ENCODE measurements at places on chromosomes 4 and X.

GRCh38 chr4:24671849-24672248 lies 87.5 kb upstream of the DHX15 start:
- no peak for DNase-seq

DNA sequence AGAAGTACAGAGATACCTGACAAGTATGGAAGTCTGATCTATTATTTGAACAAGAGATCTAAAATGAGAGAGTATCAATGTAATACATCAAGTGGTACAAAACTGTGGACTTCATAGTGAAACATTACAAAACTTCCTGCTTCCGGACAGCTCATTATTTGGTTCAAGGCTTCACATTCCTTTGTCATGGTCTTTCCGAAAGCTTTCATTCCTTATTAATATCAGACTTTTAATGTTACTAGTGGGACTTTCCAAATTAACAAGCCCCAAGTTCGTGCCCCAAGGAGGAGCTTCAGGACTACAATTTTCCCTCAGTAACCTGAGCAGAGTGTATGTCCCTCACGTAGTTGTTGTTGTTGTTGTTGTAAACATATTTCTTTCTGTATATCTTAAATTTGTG lies 1.2 kb downstream of the CHIC2 start:
- DNase-seq = no peak

- DNase-seq = no peak
Observed at GRCh38 chrX:153875391-153876111, 10.4 kb downstream of the L1CAM start.

GRCh38 chr4:144494280-144494679 lies 151.7 kb upstream of the HHIP start:
- no peak for DNase-seq

DNA sequence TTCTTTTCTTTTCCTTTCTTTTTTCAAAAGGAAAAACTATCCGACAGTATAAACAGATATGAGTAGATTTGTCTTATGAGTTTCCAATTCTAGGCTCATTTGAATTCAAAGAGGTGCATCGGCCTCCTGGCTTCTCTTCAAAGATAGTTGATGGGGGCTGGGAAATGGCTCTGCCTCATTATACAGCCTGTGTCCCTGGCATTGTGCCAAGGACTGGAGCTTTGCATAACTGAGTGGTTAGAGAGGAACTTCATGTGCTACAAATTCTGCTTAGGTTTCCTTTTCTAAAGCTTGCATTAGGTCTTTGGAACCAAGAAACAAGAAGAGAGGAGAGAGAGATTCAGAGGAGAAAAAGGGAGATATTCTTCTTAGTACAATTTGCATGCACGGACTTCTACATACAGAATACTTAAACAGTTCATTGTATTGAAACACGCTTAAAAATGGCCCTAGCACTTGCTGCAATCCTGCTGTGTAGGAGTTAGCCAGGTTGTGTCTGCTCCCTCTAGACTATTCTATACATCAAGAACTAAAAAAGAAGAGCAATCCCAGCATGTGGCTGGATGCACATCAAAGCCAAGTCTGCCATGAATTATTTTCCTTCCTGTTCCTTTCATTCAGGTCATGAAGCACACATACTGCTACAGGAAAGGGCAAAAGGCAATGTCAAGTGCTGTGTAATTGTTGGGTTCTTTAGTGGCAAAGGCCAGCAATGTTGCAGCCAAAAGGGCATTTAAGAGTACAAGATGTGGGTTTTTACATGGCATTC lies 70.9 kb downstream of the INTS12 start:
- DNase-seq = peak; percentile 3

GRCh38 chr4:137194670-137195069 lies 337.6 kb downstream of the PCDH18 start:
- DNase-seq = no peak

- peak; percentile 32 for DNase-seq
Observed at GRCh38 chr4:110287130-110287529, 88.7 kb upstream of the ELOVL6 start.

DNA sequence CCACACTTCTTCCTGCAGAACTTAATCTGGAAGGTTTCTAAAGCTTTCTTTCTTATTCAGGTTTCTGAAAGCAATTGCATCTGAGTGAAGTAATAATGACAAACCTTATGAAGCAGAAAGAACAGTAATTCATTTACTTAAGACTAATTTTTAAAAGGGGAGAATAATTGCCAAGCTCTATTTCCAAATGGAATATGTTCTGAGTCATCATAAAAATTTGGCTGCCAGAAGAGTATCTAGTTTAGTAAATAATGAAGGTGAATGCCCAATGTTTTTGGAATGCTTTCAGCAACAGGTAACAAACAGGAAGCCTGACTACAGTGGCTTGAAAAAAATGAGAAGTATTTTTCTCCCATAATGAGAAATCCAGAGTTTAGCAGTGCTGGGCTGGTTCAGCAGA lies 227.3 kb upstream of the TET2 start:
- DNase-seq = no peak

GRCh38 chrX:1581132-1581531 lies 10.3 kb upstream of the AKAP17A start:
- DNase-seq = no peak

GRCh38 chrX:110795645-110796406 lies at the start of gene CHRDL1:
Gene CHRDL1, minus strand, starts transcription at chrX:110795817. Its CDS starts 3,636 bp downstream, at chrX:110792181.
- no peak for DNase-seq

DNA sequence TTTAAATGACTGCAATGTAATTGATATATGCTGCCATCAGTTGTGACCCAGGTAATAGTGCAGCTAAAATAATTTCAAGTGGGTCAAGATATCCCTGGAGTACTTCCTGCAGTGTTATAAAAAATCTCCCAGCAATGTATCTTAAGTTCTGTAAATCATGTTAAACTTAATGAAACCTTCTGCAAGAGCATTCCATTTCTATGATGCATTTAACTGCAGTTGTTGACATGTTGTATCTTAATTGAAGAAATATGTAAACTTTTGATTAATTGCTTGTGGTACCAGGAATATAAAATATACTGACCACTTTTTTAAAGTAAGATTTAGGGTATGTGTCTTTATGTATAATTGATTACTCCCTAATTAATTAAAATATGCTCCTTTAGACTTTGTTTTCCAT lies 213.6 kb downstream of the AFF2 start:
- DNase-seq = peak; percentile 25

DNA sequence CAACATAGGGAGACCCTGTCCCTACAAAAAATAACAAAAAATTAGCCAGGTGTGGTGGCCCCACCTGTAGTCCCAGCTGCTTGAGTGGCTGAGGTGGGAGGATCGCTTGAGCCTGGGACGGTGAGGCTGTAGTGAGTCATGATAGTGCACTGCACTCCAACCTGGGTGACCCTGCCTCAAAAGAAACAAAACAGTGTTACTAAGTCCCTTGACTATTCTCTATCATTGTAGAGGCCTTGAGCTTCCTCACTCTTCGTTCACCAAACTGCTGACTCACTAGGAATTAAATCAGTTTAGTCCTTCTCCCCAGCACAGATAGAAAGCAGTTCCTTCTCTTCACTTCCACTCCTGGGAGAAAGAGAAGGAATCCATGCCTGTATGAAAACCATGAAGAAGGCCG lies 14.5 kb downstream of the CDS1 start:
- no peak for DNase-seq

GRCh38 chr4:124583797-124584196 lies 128.7 kb downstream of the ANKRD50 start:
- no peak for DNase-seq

DNA sequence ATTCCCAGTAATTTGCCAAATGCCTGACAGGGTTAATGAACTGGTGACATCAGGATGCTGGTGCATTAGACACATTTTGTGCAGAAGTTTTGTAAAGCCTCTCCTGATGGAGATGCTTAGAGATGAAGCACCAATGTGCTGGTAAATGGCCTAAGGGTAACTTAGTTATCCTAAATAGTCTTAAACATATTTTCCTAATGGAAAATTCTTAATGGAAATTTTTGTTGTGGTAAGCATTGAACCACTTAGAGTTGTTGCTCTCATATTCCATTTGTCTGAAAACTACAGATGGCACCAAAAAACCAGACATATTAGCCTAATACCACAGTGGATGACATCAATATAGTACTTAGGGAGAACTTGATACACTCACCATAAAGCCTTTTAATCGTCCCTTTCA lies 154.5 kb upstream of the ANK2 start:
- no peak for DNase-seq

GRCh38 chrX:154751203-154751668 lies 359 bp upstream of the GAB3 start:
- DNase-seq = no peak

- no peak for DNase-seq
Observed at GRCh38 chrX:115639334-115639880, 78.4 kb downstream of the PLS3 start.

DNA sequence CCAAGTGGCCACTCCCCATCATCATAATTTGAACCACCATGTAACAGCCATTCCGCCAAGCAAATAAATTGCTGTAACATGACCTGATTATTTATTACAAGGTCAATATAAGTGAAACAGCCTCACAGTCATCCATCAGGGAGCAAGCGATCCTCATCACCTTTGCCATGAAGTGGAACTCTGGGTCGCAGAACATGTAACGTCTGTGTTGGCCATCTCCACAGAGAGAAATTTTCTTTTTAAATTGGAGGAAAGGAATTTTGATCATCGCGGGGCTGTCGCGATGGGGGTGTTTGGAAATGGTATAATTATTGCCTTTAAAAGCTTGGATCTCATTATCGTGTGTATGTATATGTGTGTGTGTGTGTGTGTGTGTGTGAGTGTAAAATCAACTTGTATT lies 90.2 kb downstream of the SHOX start:
- no peak for DNase-seq

GRCh38 chr4:87718217-87718835 lies 68.2 kb downstream of the DMP1 start:
- no peak for DNase-seq

DNA sequence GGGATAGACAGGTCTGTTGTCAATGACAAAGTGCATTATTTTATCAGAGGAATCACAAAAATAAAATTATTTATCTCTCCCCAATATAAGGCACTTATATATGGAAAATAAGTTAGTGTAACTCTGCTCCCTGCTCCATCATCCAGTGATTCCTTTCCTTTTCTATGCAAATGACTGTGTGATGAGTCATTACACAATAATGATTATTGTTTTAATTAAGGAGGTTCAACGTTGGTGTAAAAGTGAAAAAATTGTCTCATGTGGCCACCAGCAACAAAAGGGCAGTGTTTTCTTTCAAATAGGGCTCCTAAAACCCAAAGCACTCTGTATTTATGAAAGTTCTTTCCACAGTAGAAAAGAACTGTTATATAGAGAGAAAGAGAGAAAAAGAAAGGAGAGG lies 16.7 kb downstream of the SLC7A11 start:
- DNase-seq = no peak

DNA sequence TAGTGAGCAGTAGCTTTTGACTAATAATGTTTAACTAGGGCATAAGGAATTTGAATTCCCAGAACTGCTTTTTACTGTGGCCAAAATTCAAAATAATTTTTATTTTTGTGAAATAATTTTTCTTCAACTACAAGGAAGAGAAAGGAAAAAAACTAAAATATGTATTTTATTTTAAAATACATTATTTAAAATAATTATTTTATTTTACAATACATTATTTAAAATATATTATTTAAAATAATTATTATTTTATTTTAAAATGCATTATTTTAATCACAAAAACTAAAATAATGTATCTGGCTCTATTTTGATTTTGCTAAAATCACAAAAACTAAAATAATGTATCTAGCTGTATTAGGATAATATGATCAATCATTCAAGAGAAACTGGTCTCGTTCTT lies 210.4 kb downstream of the RELL1 start:
- DNase-seq = no peak

- no peak for DNase-seq
Observed at GRCh38 chr4:138509346-138509745, 267.2 kb upstream of the SLC7A11 start.

DNA sequence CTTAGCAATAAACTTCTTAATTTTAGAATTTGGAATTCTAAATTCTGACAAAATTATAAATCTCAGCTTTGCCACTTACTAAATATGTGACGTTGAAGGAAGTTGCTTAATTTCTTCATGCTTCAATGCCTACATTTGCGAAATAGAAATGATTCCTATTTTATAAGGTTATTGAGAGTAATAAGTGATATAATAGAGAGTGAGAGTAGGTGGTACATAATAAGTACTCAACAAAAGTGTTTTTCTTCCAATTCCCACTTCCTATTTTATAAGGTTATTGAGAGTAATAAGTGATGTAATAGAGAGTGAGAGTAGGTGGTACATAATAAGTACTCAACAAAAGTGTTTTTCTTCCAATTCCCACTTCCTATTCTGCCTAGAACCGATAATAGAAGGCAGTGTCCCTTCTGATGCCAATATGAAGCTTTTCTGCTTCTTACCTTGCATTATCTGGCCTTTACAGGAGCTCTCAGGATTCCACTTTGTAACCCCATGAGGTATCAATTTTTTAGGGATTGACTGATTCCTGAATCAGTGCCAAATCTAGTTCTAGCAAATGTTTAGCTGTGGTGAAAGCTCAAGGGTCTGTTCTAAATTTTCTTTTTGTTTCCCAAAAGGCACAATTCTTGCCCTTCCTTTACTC lies 31.4 kb downstream of the VSIG4 start:
- DNase-seq = no peak

DNA sequence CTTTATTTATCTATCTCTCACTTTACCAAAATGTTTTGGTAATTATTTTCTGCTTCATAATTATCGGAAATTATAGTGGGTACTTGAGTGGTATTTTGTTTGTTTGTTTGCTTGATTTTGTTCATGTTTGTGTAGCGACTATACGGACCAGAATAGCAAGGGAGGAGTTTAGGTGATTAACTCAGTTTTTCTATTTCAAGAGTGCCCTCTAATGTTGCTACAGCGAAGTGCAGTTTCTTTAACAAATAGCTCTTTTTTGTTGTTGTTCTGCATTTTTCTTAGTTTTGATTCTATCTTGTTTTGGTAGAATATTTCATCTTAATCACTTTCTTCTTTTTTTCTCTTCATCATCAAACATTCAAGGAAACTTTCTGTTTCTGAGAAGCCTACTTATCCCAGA lies 40.8 kb upstream of the QRFPR start:
- DNase-seq = no peak

DNA sequence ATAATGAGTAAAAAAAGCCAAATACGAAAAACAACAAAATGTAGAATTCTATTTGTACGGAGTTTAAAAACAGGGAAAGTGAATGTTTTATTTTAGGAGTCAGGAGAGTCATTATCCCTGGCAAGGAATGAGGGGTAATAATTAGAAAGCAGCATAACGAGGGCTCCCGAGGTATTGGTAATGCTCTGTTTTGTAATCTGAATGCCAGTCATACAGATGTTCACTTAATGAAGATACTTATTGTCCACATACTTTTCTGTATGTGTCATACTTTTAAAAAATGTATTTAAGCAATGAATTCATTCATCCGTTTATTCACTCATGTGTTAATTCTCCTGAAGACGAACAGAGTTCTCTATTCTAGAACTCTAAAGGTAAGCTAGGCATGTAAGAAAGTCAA lies 87.8 kb upstream of the BMP2K start:
- no peak for DNase-seq

Measured in fibroblast of skin of left biceps (primary cell).